ENCODE measurements at places on chromosomes 3 and 15. TPM values are rescaled to one million over a fixed set of nuclear protein-coding genes. Genes with fewer than 3 reads are reported as not detected.

GRCh38 chr3:64038253-64038767 lies 15.0 kb upstream of the PSMD6 start:
- DNase-seq: no peak

DNA sequence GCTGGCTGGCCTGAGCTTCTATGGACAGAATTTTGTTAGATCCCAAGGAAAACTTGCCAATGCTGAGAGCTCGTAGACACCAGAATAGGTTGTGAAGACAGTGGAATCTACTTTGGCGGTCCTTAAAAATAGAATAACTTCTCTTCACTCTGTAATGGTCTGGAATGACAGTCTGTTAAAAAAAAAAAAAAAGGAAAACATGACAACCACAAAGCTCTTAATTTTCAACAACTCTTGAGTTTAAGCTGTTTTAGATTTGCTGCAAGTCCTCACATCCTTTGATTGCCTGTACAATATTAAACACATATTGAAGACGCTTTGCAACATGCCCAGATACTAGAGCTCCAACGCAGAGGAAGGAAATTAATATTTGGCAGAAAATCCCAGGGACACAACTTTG lies 122.8 kb upstream of the GALNT15 start:
- no peak for DNase-seq

The TMCO5A gene
- total RNA-seq: 2.0 TPM

- DNase-seq: no peak
Measured at GRCh38 chr15:96369825-96370621, 39.5 kb downstream of the NR2F2 start.

The NR1I2 gene
- 0.37 TPM for total RNA-seq

- no peak for DNase-seq
Measured at GRCh38 chr3:123743121-123743520, 141.0 kb downstream of the MYLK start.

GRCh38 chr3:194487289-194488054 lies 670 bp upstream of the ATP13A3 start:
- DNase-seq: peak; percentile 91

The TAGLN3 gene
- total RNA-seq: 1.5 TPM

DNA sequence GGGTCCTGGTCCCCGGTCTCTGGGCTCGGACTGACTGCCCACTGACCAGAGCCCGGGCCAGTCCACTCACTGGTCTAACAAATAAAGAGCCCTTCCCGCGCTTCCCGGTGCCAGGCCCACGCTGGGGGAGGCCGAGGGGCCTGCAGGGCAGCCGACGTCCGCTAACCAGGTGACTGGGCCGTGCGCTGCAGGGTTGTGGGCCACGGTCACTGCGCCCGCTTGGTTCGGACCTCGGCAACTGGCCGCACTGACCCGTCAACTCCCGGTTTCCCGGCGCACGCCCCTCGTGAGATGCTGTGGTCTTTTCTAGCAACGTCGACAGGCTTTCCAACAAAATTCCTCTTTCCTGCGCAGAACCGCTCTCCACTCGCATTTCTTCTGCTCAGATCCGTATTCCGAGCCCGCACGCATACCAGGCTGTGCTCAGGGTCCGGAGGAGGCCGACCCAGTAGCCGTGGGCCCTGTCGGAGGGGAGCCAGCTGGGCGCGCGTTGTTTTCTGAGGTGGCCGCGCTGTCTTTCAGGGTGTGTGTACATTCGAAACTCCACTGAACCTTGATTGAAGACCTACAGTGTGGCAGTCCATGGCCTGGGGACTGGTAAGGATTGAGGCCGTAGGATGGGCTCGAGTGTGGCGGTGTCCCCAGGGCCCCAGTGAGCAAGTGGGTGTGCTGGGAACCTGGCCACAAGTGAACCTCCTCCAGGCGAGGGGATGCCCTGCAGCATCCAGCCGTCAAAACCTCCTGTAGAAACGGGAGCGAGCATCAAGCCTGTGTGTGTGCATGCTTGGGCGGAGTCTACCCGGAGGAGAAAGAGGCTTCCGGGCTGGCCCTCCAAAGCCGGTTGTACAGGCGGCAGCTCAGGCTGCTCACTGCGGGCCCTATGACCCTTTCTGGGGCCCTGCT lies 875 bp upstream of the NT5DC2 start:
- peak; percentile 25 for DNase-seq

GRCh38 chr3:143658861-143659260 lies 189.4 kb downstream of the SLC9A9 start:
- no peak for DNase-seq

- DNase-seq: no peak
Measured at GRCh38 chr15:69804786-69805185, 292.9 kb downstream of the TLE3 start.

Data from upper lobe of left lung (tissue), 6 donors.